ENCODE measurements at places on chromosomes 6 and 20. TPM values are rescaled to one million over a fixed set of nuclear protein-coding genes. Genes with fewer than 3 reads are reported as not detected.

DNA sequence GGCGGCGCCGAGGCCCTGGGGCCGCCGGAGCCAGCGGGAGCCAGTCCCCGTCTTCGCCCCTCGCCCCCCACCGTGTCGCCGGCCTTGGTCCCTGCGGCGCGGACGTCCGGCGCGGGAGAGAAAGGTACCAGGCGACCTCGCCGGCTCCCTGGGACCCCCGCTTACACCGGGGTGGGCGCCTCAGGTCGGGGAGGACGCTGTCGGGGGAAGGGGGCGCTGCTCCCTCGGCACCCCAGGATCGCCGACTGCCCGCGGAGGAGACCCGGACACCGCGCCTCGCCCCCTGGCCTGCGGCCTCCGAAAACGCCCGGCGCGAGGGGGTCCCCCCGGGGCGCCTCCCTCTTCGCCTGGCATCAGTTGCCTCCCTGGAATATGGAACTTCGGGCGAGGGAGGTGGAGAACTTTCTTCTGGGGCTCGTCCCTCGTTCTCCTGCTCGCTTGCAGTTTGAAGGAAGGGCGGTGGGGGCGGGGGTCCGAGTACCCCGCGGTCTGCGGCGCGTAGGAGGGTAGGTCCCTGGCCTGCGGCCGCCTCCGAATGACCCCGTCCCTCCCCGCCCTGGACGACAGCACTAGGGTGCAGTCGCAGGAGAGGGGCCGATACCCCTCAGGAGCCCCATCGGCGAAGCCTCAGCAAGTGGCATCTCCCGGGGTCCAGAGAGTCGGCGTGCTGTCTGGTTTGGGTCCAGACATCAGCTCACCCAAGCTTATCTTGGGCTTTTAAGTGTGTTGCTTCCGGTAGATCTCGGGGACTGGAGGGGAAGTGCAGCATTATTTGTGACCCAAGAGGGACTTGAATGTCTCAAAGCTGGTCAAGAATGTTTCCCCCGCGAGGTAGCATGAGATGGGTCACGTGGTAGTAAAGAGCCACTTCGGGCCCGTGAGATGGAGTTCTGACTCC is 549 bp downstream of the ANKRD6 start:
- DNase-seq: no peak

The CNBD2 gene
- 15.3 TPM for total RNA-seq

GRCh38 chr6:4910037-4910760 is 93.6 kb downstream of the RPP40 start:
- DNase-seq: no peak

DNA sequence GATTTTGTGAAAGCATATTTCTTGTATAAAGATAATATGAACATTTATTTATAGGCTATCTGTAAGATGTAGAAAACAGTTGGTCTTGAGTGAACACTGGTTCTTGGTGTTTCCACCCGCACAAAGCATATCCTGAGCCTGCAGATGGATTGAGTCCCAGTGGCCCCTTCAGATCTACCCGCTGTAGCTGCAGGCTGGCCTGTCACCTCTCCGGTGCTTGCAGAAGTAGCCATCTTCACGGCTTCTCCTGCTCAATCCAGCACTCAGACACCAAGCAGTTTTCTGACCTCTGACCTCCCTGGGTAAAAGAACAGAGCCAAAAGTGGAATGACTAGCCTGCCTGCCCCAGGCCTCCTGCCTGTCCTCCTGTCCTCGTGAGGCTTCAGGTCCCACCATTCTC is 22.7 kb downstream of the LYRM2 start:
- no peak for DNase-seq
